ENCODE measurements at places on chromosomes 4 and X.

DNA sequence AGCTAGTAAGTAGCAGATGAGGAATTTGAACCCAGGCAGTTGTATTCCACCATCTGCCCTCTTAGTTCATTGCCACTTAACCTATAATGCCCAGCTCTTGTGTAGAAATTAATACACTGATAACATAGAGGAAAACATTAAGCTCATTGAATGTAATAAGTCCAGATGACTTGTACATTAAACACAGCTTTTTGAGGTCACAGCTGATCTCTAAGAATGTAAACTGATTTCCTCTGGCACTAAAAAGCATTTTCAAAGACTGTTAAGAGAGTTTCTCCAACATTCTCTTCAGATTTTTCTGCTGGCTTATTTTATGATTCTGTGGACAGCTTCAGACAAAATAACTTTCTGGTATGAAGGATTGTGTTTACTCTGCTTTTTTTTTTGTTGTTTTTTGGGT lies 42.7 kb downstream of the HPRT1 start:
- no peak for DNase-seq

- DNase-seq = no peak
Measured at GRCh38 chrX:40298069-40298468, 200.3 kb upstream of the BCOR start.

GRCh38 chr4:67125636-67126514 lies 419.4 kb downstream of the CENPC start:
- DNase-seq = no peak

DNA sequence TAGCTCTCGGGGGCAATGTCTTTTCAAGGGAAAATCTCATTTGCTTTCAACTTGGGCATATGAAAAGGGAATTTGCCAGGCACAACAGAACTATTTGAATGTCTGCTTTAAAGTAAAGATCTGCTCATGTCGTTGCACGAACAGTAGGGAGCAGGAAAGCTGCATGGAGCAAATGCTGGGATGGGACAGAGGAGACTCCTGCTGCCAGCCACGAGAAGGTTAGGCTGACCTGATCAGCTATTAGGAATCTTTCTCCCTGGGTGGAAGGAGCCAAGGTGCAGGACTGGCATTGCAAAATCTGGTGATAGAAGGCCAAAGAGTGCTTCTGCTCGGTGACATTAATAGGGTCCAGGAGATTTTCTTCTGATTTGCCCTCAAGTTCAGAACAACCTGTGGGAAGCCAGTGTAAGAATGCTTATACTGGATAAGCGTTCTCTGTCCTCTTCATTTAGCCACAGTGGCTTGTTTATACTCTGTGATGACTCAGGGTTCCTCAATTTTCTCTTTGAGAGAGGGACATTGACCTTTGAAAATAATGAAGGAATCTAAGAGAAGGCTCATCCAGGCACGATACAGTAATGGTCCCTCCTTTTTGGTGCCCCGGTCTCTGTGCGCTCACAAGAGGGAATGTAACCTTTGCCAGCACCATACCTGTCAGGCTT lies 22.9 kb downstream of the FHL1 start:
- no peak for DNase-seq

DNA sequence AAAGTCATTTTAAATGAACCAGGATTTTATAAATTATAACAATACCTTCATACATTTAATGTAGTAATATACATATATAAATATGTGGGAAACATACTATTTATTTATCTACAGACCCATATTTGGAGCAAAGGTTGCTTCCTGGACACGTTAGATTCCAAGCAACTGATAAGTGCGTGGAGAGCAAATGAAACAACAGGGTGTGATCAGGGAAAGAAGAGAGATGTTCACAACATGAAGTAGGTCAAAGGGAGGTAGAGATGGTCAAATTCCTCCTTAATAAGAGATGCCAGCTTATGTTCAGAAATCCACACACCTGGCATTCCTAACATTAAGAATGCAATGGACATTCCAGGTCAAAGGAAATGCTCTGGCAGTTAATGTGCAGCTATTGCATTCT lies 53.1 kb upstream of the HPGD start:
- no peak for DNase-seq

DNA sequence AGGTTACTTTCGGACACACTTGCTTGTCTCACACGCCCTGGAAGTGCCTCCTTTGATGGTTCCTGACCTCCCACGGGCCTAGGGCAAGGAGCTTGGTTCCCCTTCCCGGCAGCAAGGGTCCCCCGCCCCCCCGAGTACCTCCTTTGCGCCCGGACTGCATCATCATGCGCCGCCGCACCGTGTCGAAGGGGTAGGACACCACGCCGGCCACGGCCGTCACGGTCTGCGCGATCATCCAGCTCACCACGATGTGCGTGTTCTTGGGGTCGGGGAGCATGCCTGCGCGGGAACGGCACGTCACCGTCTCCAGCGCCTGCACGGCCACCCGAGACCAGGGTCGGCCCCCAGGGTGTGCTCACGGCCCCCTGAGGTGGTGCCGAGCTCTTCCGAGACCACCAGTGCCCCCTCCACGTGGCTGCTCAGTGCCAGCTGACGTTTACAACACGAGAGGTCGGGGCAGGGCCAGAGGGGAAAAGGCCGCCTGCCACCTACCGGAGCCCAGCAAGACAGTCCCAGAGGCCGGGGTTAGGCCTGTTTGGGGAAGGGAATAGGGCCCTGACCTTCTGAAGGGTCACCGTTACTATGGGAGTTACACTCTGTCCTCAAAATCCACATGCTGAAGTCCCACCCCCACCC lies 4.7 kb downstream of the SLC25A6 start:
- no peak for DNase-seq

DNA sequence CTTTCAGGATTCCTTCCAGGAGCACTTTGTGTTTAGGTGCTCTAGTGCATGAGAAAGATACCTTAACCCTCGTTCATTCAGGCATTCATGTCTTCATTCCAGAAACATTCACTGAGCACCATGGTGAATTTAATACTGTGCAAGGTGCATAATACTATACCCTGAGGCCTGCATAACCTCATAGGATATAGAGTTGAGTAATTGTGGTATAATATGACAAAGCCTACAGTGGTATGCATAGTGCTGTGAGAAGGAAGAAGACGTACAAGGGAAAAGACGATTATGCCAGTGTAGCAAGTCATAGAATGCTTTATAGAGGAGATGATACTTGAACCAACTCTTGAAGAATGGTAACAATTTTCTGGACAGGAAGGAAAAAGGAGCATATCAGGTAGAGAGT lies 34.3 kb downstream of the MTM1 start:
- DNase-seq = no peak

DNA sequence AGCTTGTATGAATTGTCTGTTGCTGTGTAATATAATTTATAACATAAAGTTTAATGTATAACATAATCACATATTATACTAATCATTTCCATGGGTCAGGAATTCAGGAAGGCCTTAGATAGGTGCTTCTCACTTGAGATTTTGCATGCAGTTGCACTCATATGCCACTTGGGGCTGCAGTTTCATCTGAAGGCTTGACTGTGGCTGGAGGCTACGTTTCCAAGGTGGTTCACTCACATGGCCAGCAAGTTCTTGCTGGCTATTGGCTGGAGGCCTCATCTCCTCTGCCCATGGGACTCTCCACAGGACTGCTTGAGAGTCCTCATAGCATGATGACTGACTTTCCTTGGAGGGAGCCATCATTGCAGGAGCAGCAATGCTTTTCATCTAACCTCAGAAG lies 53.4 kb upstream of the STX18 start:
- no peak for DNase-seq

DNA sequence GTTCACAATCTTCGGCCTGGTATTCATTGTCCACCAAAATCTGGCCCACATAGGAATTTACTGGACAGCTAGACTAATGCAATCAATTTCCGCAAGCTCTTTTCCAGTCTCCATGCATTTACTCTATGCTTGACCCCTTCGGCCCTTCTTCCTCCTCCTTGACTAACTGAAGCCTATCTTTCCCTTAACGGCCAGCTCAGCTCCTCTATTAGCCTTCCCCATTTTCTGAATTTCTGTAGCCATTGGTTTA lies 1.2 kb upstream of the PHKA2 start:
- no peak for DNase-seq

DNA sequence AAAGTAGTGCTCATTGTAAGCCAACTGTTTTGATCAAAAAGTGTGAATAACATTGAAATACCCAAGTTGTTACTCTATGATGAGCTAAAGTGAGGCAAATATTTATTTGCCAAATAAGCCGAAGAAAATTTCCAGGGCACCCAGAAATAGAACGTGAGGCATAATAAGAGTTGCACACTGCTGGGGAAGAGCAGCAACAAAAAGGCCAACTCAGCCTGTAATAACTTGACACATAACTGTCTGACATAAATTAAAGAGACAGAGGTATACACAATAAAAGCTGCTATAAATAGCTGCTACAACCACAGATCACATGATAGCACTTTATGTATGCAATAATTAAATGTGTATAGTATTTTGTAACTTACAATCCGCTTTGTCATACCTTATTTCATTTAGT lies 2.0 kb upstream of the ABCB7 start:
- no peak for DNase-seq

DNA sequence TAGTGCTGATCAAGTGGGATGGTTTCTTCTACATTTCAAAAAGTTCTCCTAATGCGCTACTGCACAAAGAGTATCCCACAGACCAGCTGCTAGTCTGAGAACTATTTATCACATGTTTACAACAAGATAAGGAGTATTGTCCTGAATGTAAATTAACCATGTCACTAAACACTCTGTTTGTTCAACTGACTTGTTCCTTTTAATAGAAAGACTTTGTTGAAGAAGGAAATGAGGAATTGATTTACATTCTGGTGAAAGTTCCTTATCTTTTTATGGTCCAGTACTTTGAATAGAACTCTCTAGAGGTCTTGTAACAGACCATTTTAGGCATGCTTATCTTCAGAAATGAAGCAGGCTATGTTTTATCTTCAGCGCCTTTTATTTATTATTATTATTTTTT lies 67.3 kb upstream of the IL13RA1 start:
- no peak for DNase-seq

DNA sequence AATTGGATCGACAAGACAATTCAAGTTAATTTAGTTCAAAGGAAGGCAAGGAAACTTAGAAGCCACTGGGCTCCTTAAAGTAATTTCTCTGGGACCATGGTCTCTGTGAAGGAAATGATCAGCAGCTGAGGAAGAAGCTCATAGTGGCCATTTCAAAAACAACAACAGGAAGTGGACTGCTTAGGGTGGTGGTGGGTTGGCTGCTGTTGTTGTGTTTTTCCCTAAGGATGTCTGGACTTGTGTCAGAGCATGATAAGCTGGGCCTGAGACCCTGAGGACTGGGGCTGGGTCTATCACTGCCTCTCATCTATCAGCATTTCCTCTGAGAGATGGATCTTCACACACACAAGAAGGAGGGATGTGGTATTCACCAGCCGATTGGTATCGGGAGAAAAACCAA lies 18.3 kb downstream of the KDR start:
- no peak for DNase-seq

- no peak for DNase-seq
Measured at GRCh38 chr4:181674315-181674875, 568.8 kb upstream of the TENM3 start.

DNA sequence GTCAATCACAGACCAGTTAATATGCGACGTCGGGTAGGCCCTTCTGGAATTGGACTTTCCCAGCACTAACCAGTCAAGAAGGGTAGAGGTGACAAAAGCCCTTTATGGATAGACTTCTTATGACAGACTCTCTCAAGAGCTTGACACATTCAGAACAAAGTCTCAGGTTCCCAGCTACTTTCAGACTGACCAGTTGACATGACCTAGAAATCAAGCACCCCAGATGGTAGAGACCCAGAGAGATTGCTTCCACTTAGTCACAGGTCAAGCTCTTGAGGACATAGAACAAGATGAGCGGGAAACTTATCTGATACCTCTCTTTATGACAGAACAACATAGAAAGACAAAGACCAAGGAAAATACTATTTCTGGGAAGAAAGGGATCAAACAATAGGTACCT lies 21.4 kb upstream of the HERC6 start:
- DNase-seq = no peak

GRCh38 chrX:42577936-42578470 lies 200.0 kb downstream of the PPP1R2C start:
- no peak for DNase-seq

GRCh38 chr4:168634276-168634802 lies 137.5 kb downstream of the PALLD start:
- no peak for DNase-seq

DNA sequence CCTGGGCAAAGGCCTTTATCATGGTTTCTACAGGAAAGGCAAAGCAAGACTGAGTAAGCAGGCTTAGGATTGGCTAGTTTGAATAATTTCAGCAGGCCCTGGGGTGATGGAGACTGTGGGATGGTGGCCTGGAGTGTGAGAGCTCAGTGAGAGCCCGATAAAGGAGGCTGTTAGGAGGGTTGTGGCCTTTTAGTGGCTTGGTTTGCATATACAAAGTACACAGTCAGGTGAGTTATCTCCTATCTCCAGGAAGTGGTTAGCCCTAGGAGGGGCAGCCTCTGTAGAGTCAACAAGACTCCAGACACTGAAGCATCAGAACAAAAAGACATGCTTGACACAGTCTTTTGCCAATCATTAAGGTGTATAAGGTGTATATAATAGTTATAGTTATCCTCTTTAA lies 157.2 kb downstream of the CFAP299 start:
- DNase-seq = no peak

DNA sequence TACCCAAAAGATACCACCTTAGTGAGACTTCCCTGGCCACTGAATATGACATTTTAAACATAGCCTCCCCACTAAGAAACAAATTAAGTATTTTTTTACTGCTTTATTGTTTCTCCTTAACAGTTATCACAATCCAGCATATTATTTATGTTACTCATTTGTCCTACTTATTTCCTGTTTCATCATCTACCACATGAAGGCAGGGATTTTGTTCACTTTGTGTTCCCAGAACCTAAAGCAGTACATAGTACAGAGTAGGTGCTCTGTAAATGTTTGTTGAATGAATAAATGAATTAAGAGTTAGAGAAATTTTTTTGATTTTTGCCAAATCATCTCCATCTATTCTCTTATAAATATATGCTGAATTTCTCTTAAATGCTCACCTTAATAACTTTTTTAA lies 318.4 kb upstream of the GIMD1 start:
- no peak for DNase-seq

DNA sequence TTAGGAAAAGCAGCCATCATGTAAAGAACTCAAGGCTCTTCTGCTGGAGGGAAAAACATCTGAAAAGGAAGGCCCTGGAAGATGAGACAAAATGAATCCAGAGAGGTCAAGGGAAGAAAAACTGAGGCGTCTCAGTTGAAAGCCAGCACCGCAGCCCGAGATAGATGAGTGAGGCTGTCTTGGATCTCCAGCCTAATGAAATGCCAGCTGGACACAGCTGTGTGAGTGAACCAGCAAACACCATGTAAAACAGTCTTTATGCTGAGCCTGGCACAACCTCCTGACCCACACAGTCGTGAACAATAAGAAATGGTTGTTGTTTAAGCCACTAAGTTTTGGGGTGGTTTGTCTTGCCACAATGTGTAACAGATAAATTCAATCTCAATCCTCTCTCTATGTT lies 48.6 kb upstream of the RASL11B start:
- no peak for DNase-seq

DNA sequence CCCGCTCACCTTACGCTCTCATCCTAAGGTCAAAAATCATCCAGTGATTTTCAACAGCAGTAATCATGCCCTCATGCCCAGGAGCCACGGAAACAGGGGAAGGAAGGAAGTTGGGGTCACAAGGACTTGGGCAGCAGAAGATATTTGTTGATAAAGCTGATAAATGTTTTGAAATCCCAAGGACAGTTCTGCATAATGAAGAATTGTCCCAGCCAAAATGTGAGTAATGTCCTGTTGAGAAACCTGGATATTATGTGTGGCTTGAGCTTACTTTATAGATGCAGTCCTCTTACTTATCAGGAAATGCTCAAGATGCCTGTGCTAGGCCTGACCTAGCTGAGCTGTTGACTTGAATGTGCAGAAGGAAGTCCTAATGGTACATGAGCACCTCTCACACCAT lies 263.0 kb upstream of the ZFP42 start:
- no peak for DNase-seq

All from D341Med (cell line).